KBM-7 (cell line): ENCODE measurements at places on chromosomes 13 and 19.

DNA sequence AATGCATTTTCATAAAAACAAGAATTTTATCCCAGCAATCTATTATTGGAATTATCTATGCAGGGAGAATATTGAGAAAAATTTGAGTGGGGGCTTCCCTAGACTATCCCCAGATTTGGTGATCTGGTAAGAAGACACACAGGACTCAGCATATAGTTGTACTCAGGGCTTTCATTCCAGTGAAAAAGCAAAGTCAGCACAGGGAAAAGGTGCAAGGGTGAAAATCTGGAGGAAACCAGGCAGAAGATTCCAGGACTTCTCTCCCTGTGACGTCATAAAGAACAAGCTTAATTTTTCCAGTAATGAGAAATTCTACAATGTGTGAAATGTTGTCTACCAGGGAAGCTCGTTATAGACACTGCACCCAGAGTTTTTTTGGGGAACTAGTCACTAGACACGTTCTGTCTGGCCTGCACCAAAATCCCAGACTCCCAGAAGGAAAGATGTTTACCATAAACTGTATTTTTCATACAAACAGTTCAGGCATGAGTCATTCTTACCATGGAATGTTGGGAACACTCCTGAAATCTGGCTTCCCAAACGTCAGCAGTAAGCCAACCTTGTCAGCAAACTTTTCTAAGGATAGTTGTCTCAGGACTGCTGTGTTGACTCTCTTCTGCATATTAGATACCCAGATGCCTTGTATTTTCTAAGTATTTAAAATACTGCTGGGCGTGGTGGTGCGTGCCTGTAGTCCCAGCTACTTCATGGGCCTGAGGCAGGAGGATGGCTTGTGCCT lies 107.4 kb downstream of the DNAJC3 start:
- DNase-seq: no peak

DNA sequence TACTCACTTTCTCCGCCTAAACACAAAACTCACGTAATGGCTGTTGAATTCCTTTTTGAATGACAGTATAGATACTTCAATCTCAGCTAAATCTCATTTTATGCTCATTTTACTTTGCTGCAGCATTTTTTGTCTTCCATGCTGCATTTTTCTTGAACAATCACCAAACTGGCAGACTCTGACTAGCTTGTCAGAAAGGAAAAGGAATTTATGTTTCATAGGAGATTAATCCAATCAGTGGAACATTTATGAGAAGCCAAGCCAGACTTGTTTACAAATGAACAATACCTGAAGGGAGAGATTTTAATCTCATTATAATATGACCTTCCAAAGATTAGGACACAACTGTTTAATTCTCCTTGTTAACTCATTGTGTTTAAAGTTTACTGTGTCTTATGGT lies 1044.3 kb downstream of the DIAPH3 start:
- DNase-seq: no peak

GRCh38 chr19:38287604-38288003 lies 16.4 kb upstream of the C19orf33 start:
- DNase-seq: peak; percentile 81

GRCh38 chr19:6997679-6998445 lies 23.4 kb downstream of the MBD3L2B start:
- peak; percentile 62 for DNase-seq

- DNase-seq: no peak
Observed at GRCh38 chr19:55369653-55370304, 484 bp downstream of the IL11 start.

DNA sequence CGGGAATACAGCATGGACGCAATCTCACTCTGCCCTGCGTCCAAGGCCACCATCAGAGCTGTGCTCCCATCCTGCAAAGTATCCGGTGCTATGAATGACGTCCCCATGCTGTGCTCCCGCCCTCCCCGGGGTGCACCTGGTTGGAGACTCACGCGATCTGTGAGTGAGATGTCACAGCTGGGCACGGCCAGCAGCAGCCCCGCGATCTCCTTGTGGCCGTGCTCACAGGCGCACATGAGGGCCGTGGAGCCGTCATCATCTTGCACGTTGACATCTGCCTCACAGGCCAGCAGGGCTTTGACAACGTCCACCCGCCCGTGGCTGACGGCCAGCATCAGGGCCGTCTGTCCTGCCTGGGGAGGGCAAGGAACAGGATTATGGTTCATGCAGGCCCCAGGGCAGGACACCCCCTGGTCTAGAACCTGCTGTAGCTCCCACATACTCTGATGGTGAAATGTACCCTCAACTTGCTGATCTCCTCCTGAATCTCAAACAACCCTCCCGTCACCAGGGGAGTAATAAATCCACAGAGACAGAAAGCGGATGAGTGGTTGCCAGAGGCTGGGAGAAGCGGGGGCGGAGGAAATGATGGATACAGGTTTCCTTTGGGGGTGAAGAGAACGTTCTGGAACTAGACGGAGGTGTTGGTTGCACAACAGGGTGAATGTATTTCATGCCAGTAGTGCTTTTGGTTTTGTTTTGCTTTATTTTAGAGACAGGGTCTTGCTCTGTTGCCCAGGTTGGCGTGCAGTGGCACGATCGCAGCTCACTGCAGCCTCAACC lies 14.5 kb upstream of the SPC24 start:
- DNase-seq: no peak
